ENCODE measurements at places on chromosomes 2 and 18.

GRCh38 chr2:197297772-197298318 lies 12.7 kb downstream of the ANKRD44 start:
- DNase-seq, result no peak

DNA sequence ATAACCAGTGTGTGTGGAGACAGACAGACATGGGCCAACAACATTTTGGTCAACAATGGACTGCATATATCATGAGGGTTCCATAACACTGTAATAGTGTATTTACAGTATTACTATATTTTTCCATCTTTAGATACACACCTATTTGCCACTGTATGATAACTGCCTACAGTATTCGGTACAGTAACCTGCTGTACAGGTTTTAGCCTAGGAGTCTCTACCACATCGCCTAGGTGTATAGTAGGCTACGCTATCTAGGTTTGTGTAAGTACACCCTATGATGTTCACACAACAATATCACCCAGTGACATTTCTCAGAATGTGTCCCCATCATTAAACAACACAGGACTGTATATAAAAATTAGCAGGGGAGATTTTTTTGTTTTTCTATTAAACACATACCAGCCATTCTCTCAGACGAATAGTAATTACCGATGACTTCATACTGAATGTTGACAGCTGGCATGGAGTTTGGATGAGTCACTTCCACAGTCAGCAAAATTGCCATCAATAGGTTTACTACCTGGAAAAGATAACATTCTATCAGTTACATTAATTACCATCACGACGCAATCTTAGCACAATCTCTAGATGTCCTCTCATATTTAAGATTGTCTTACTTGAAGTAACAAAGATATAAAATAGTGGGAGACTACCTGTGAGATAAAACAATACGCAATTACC lies 10.8 kb downstream of the LAPTM4A start:
- no peak for DNase-seq

DNA sequence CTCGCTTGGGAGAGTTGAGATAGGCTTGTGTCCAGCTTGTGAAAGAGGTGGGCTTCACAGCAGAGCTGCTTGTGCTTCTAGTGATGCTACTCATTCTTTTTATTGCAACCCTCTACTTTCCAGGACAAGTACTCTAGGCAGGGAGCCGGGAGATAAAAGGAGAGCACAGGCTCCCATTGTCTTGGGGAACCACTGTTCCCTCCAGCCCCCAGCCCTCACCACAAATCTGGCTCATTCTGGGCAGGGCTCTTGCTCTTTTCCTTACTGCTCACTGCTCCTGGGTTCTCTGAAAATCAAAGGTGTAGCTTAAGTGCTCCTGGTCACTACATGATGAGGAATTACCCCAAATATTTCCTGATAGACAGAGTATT lies 81.4 kb downstream of the CABYR start:
- DNase-seq, result no peak

DNA sequence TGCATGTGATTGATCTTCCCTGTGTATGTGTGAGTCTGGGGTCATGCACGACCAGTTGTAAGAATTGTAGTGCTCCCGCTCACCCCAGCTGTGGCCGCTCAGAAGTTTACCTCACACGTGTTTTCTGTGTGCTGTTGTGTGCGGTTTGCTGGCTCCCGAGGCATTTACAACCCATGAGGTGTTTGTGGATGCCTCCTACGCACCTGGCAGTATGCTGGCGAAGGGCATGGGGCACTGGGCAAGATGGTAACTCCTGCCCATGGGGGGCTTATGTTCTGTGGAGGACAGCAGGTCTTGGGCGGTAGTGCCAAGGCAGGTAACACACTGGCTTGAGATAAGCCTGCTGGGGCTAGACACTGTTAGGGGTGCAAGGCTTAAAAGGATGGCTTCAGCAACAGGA lies 102.6 kb upstream of the HS6ST1 start:
- DNase-seq, result no peak

DNA sequence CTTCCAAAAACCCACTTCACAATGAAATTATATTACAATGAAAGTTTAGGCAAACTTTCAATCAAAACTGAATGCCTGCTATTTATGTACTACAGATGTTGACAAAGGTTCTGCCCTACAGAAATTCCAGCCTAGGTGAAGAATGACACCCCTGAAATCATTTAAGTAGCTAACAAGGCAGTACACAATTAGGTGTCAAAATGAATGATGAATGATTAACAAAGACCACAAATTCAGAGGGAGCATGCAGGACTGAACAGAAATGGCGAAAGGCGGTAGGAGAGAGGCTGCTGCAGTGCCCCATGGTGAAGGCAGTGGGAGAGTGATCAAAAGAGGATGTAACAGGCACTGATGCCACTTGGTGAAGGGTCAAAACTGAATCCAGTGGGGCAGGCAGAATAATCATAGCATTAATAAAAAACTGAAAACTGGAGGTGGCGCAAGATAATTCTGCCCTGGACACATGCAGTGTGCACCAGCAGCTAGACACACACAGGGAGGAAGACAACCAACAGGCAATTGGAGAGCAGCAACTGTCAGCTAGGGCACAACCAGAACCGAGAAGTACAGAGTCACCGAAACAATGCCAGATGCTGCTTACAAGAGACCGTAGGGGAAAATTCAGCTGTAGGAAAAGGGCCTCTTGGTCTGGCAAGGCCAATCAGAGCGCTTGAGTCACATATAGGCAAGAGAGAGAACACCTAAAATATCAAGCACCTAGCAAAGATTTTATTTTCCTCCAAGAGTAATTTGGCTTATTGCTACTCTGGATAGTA lies 4.5 kb downstream of the TMEM131 start:
- no peak for DNase-seq

- DNase-seq, result no peak
Observed at GRCh38 chr2:12624905-12625598, 91.7 kb upstream of the TRIB2 start.

- no peak for DNase-seq
Observed at GRCh38 chr2:127388423-127389164, 819 bp upstream of the MAP3K2 start.

GRCh38 chr2:219405958-219406860 lies 12.0 kb upstream of the DES start:
- DNase-seq, result no peak

GRCh38 chr2:3587432-3587831 lies 7.5 kb upstream of the COLEC11 start:
- no peak for DNase-seq

DNA sequence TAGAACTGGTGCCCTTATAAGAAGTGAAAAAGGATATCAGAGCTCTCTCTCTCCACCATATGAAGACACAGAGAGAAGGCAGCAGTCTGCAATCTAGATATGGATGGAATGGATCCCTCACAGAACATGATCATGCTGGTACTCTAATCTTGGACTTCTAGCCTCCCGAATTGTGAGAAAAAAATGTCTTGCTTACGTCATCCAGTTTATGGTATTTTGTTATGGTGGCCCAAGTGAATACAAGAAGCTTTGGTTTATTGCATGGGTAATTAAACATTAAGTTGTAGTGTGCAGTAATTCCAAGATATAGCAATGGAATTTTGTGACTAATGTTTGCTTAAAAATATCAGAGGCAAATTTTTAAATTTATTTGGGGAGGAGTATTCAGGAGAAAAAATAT lies 1667.4 kb upstream of the SLC39A10 start:
- DNase-seq, result no peak

- DNase-seq, result no peak
Observed at GRCh38 chr18:13222856-13223281, 4.3 kb downstream of the LDLRAD4 start.

Data from Right ventricle myocardium superior (tissue), 1 donor.